Femur (tissue), 1 donor: ENCODE measurements at places on chromosomes 5 and 9.

- no peak for DNase-seq
These were observed 404.6 kb downstream of the GADD45G start for GRCh38 chr9:90009447-90009846.

GRCh38 chr5:82470185-82470994 is 192.2 kb upstream of the RPS23 start:
- DNase-seq, result no peak

DNA sequence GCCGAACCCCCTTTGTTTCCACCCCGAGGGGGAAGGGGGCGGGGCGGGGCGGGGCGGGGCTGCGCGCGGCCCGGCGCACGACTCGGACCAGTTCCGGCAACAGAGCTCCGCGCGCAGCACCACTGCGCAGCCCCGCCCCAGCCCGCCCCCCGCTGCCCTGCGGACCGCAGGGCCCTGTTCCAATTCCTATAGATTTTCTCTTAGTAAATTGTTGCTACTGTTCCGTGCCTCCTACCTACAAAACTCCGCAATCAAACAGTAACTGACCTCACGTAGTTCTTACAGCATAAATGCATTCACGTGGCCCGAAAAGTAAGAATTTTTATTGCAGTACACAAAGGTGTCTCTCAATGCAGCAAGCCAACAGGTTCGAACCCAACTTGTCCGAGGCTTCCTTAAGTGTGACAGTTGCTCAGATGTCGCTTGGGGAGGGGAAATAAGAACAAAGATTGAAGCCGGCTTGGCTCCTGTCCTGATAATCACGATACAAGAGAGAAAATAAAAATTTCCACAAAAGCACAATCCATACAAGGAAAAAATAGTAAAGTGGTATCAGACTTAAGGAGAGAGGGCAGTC is 1.2 kb upstream of the RNF38 start:
- no peak for DNase-seq

DNA sequence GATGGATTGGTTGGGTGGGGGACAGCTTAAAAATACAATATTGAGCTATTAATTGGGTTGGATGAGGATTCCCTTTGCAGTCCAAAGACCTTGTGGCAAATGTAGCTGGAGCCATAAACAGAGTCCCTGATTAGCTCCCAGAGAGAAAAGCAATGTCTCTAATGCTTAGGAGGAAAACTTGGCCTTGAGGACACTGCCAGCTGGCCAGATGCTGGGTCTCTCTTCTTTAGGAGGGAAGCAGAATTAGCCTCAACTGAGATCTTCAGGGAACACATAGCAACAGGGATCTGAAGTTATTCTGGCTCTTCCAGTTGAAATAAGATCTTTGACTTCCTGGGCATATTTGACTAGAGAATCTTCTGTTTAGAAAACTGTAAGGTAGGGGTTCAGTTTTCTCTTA is 121.7 kb upstream of the WWC1 start:
- DNase-seq, result no peak

GRCh38 chr5:100872408-100873190 is 30.5 kb downstream of the ST8SIA4 start:
- DNase-seq, result no peak

GRCh38 chr5:73028991-73029595 is 73.3 kb downstream of the FCHO2 start:
- DNase-seq, result no peak

DNA sequence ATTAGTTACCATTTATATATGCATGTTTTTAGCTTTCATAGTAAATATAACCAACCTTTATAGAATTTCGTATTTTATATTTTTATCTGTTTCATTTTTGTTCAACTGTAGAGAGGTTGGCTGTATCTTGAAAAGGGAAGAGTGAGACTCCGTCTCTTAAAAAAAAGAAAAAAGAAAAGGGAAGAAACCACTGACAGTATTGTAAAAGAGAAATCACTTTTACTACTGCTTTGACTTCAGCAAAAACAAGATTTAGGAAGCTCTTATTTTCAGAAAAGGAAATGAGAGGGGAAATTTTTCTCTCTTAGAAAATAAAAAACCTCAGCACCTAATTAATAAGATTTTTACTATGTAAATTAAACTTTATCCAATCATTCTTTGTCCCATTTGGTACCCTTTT is 14.4 kb downstream of the POLK start:
- no peak for DNase-seq

DNA sequence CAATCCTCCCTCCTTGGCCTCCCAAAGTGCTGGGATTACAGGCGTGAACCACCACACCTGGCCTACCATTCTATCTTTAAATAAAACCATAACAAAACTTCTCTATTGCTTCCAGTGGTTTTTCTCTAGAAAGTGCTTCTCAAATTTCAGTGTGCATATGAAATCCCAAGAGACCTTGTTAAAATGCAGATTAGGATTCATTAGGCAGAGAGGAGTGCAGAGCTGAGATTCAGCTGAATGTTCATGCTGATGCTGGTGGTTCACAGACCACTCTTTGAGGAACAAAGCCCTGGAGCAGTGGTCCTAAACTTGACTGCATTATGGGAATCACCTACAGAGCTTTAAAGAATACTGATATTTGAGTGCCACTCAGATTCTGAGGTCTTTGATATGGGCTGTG is 28.2 kb downstream of the CARD6 start:
- DNase-seq, result no peak

GRCh38 chr9:74742191-74742790 is 145.4 kb downstream of the TRPM6 start:
- DNase-seq, result no peak

DNA sequence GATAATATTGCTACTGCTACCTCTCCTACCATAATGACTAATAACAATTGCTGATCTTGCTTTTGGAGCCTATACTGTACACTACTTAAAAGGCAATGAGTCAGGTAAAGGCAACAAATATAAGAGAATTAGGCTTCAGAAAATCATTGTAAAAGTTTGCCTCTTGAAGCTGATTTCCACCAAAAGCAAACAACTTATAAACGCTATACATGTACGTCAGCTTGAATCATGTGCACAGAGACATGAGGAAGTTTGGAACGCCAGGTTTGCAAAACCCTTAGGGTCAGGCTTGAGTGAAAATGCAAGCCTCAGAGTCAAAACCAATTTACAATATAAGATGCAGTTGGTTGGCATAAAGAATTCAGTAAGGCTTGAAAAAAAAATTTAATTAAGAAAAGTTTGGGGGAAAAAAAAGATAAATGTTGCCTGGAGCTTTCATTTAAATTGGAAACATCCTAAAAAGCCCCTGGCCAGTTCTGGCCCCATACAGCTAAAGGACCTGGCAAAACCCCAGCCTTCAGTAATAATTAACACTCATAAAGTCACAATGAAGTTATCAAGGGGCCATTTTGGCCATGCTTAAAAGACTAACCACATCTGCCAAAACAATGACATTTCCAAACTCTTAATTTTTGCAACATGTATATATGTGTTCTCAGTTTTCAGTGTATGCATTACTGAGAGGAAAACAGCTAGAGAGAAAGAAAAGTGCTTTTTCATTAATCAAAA is 181.0 kb upstream of the NFIL3 start:
- no peak for DNase-seq

DNA sequence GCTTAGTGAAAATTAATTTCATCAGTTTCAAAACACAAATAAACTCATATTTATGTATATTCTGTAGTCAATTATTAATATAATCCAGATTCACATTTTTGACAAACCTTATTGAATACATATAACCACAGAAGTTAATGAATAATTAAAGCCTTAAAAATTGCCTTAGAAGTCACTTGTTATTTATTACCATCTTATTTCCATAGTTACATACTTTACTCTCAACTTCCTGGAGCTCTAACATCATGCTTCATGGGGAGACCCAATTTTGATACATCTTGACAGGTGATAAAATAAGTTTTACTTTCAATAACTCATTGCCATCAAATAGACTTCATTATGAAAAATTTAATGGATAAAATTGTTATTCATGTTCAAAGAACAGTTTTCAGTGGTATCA is 1038.7 kb downstream of the PTPRD start:
- DNase-seq, result no peak

DNA sequence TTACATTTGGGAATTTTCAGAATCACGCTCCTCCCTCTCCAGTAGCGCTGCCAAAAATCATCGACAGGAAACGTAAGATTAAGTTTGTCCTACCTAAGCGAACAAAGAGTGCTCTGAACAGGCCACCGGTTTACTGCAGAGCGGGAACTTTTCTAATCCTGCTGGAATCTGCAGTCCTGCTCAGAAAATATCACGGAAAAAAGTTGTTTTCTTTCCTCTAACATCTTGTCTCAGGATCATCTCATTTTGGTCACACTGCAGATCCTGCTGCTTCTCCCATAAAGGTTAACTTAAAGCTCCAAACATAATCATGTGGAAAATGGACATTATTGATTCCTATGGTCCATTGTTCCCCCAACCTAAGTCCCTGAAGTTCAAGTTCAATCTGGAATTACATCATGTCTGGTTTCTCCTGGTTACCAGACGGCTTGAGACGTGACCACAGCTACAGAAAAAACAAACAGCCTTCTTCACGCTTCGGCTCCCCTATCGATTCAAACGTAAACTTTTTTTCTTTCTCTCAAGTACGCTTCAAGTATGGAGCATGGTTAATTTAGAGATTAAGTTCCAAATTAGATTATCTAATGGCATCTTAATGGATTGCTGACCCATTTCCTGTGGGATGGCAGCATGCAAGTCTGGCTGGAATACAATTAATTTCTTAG is 217.6 kb downstream of the NFIB start:
- DNase-seq, result peak; percentile 76

DNA sequence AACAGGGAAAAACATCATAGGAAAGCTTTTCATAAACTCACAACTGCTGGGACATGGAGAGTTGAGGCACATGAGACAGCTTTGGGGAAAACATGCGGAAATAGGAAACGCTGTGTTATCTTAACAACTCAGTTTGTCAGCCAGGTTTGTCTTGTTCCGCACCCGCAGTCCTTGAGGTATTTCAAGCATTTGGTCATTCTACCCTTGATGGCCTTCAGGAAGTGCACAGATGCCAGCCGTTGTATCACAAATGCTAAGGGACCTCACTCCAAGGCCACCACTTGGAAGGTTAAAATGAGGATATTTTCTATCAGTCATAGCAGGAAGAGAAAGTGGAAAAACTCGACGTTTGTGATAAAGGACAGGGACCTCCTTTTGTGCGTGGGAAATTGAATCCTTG is 83.8 kb downstream of the TRIO start:
- DNase-seq, result no peak

DNA sequence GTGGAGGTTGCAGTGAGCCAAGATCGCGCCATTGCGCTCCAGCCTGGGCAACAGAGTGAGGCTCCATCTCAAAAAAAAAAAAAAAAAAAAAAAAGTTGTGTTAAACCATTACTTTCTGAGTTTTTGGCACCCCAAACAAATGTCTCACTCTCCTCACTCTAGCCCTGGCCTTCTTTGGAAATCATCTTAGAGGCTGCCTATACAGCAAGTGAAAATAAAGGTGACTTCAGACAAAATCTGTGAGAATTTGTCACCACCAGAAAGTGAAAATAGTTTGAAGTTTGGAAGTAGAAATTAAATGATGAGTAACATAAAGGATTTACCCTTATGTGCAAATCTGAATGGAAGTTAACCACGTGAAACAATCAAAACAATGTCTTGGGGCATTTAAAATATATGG is 7.2 kb upstream of the ZNF131 start:
- DNase-seq, result no peak

- DNase-seq, result no peak
These were observed 202.6 kb downstream of the NR3C1 start for GRCh38 chr5:143200781-143201398.

DNA sequence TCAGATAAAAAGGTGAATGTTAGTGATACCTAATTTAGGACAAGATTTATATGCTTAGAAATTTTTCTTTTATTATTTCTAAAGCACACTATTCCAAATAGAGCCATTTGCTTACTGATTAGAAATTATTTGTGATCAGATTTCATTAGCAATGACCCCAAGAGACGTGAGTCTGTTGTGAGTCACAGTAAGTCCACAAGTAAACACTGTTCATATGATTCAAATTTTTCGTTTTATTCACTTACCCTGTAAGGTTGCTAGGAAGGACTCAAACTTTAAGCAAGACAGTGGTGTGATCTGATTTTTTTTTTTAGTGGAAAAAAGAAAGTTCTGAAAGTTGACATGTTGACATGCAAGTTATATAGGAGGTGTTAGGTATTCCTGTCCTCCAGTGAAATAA is 1.2 kb downstream of the CARD6 start:
- DNase-seq, result no peak

GRCh38 chr5:103951776-103952175 is 389.2 kb upstream of the NUDT12 start:
- DNase-seq, result no peak

DNA sequence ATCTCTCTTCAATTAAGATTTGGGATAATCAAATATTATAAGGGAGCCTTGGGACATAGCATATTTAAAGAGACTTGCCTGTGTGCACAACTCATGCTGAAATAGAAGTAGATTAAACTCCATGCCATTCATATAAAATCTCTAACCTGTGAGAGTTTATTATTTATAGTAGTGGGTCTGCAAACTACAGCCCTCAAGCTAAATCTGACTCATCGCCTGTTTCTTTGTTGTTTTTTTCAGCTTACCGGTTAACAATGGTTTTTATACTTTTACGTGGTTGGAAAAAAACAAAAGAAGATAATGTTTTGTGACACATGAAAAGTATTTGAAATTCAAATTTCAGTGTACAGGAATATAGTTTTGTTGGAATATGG is 61.9 kb upstream of the GHR start:
- DNase-seq, result no peak

DNA sequence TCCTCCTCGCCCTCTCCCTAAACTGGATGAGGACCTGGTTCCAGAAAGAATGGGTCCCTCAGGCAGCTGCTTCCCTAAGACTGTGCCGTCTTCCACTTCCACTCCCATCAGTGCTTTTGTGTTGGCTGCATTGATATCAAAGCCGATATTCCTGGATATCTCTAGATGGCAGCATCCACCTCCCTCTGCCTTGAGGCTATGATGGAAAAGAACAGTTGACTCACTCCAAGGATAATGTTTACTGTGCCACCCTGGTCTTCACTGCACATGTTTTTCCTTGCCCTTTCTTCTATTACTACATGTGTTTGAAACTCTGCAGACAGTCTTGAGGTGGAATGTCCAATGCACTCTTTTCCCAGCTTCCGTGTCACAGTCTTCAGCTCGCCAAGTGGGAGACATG is 211.6 kb downstream of the MAST4 start:
- peak; percentile 42 for DNase-seq

DNA sequence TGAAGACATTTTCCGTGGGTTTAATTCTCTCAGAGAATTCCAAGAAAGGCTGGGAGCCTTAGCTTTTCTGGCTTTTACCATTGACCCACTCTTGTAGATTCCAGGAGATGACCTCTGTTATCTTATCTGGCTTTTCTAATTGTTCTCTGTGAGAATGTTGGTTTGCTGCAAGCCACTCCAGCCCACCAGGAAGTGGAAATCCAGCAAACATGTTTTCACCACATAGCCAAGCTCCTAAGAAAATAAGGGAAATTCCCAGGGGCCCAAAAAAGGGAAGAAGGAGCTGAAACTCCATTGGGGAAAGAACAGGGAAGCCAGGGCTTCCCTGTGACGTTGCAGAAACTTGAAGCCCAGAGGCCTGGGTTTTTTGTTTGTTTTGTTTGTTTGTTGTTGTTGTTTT is 19.7 kb downstream of the GPR107 start:
- DNase-seq, result no peak

GRCh38 chr9:95249986-95250385 is 67.5 kb downstream of the FANCC start:
- no peak for DNase-seq

GRCh38 chr9:18126831-18127498 is 347.0 kb upstream of the ADAMTSL1 start:
- DNase-seq, result peak; percentile 67

GRCh38 chr5:153569036-153569435 is 78.6 kb downstream of the GRIA1 start:
- no peak for DNase-seq

GRCh38 chr5:54741711-54742110 is 224.2 kb downstream of the SNX18 start:
- DNase-seq, result no peak
